ENCODE measurements at places on chromosomes 12 and 14. TPM values are rescaled to one million over a fixed set of nuclear protein-coding genes. Genes with fewer than 3 reads are reported as not detected.

The CMKLR1 gene
- 7.4 TPM for total RNA-seq

The ADAM21 gene
- 0.16 TPM for total RNA-seq

The LRRK2 gene
- total RNA-seq: 4.4 TPM

The RILPL1 gene
- total RNA-seq: 81.7 TPM

The CORO1C gene
- total RNA-seq: 59.5 TPM

The SOX5 gene
- total RNA-seq: 4.1 TPM

The LRCOL1 gene
- not detected for total RNA-seq

The CIROP gene
- total RNA-seq: not detected

The CRIP2 gene
- 860 TPM for total RNA-seq

The NRL gene
- total RNA-seq: 1.7 TPM

The STON2 gene
- 3.8 TPM for total RNA-seq

The COQ5 gene
- 46.8 TPM for total RNA-seq

The MGP gene
- 284 TPM for total RNA-seq

The KLRK1 gene
- total RNA-seq: 0.57 TPM

The NCOR2 gene
- 161 TPM for total RNA-seq

The ARHGDIB gene
- 32.9 TPM for total RNA-seq

The OR4K15 gene
- not detected for total RNA-seq

The CCDC175 gene
- total RNA-seq: not detected

The RDH12 gene
- 0.14 TPM for total RNA-seq

The PTHLH gene
- 0.21 TPM for total RNA-seq

The CLEC1B gene
- not detected for total RNA-seq

The DIO2 gene
- total RNA-seq: 14.6 TPM

The BCL2L14 gene
- total RNA-seq: not detected

The TEX22 gene
- 1.4 TPM for total RNA-seq

The TMEM132D gene
- total RNA-seq: not detected

The SDSL gene
- total RNA-seq: 4.1 TPM

The LRRC43 gene
- total RNA-seq: 1.4 TPM

The OR4K14 gene
- total RNA-seq: not detected

The TMEM179 gene
- total RNA-seq: 0.39 TPM

The TBX3 gene
- 8.6 TPM for total RNA-seq

The GTF2H3 gene
- 14.0 TPM for total RNA-seq

The JPH4 gene
- total RNA-seq: 0.06 TPM

The STXBP6 gene
- 16.4 TPM for total RNA-seq

The TEX52 gene
- not detected for total RNA-seq

The MARK3 gene
- 65.3 TPM for total RNA-seq

The KRT3 gene
- not detected for total RNA-seq

Data from heart right ventricle (tissue), 16 donors.